ENCODE measurements at places on chromosomes 1 and 21. TPM values are rescaled to one million over a fixed set of nuclear protein-coding genes. Genes with fewer than 3 reads are reported as not detected.

GRCh38 chr1:29585201-29585600 lies 348.9 kb downstream of the PTPRU start:
- H3K4me1 ChIP-seq: no peaks in the 10 kb centered on the region
- H3K27ac ChIP-seq: no peak overlapping the region
- no peak overlapping the region for H3K4me3 ChIP-seq
- H3K36me3 ChIP-seq: no peaks in the 10 kb centered on the region
- peaks cover 15% of the 10 kb centered on the region for H3K27me3 ChIP-seq

- no peaks in the 10 kb centered on the region for H3K36me3 ChIP-seq
- no peaks in the 10 kb centered on the region for H3K4me1 ChIP-seq
- H3K4me3 ChIP-seq: no peak overlapping the region
Measured at GRCh38 chr1:164590592-164590991, 31.6 kb downstream of the PBX1 start.

- no peaks in the 10 kb centered on the region for H3K36me3 ChIP-seq
- no peak for DNase-seq
- H3K4me1 ChIP-seq: no peaks in the 10 kb centered on the region
- no peak overlapping the region for H3K4me3 ChIP-seq
Measured at GRCh38 chr1:86149591-86149990, 7.0 kb downstream of the COL24A1 start.

GRCh38 chr1:243706563-243706962 lies 143.5 kb downstream of the AKT3 start:
- no peak overlapping the region for H3K4me3 ChIP-seq
- H3K4me1 ChIP-seq: peaks cover 10% of the 10 kb centered on the region
- no peaks in the 10 kb centered on the region for H3K27me3 ChIP-seq
- H3K36me3 ChIP-seq: no peaks in the 10 kb centered on the region

DNA sequence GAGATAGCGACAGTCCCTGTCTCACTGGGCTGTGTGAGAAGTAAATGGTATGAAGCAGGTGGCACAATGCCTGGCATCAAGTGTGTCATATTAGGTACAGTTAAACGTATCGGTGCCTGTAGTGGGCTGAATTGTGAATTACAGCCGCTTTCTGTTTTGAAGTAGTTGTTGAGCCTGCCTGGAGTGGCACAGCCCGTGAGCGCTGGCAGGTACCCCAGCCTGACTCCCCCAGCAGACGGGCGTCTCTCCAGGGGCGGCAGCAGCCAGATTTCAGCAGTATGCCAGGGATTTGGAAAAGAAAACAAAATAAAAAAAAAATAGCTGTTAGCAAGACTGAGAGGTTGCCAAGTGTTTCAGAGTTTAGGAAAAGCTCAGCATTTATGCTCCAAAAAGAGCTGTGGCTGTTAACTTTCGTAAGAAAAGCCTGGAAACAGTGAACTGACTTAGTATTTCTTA lies 26.6 kb upstream of the GPR153 start:
- no peaks in the 10 kb centered on the region for H3K36me3 ChIP-seq
- no peaks in the 10 kb centered on the region for H3K4me1 ChIP-seq
- DNase-seq: no peak
- no peaks in the 10 kb centered on the region for H3K27me3 ChIP-seq

The KIAA1614 gene
- total RNA-seq: 0.02 TPM

DNA sequence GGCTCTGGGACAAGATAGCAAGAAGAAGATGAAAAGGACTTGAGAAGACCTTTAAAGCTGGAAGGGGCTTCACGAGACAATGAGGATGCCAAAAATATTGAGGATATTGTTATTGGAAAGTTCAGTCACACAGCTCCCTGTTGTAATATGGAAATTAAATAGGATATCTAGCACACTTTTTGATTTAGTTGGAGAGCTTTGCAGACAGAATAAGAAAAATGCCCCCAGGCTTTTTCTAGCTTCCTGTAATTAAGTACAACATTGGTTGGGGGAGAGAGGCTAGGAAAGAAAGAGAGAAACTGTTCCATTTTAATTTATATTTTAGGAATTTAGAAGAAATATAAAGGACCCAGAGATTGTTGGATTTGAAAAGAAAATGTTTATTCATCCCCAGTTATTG lies 27.5 kb downstream of the RBM11 start:
- no peak overlapping the region for H3K27ac ChIP-seq
- no peaks in the 10 kb centered on the region for H3K36me3 ChIP-seq
- H3K4me1 ChIP-seq: peaks cover 13% of the 10 kb centered on the region

- no peak overlapping the region for H3K27ac ChIP-seq
- no peaks in the 10 kb centered on the region for H3K4me1 ChIP-seq
- H3K36me3 ChIP-seq: no peaks in the 10 kb centered on the region
- DNase-seq: no peak
- H3K27me3 ChIP-seq: peaks cover 7% of the 10 kb centered on the region
Measured at GRCh38 chr1:58340185-58340584, 206.3 kb downstream of the OMA1 start.

DNA sequence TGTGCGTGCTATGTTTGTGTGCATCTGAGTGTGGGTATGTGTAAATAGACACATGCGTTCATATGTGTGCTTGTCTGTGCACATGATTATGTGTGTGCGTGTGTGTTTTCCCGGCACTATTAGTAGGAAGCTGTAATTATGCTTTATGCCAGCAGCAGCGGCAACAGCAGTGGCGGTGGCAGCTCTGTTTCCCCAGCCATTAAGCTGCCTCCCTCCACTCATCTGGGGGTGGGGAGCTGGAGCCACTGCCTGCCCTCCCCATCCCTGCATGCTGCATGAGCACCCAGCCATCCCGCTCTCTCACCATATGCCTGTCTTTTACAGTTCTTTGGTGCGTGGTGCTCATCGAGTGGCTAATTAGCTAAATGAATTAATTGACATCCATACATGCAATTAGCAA lies 30.5 kb upstream of the ACOT11 start:
- no peaks in the 10 kb centered on the region for H3K36me3 ChIP-seq
- no peaks in the 10 kb centered on the region for H3K27me3 ChIP-seq
- H3K4me1 ChIP-seq: no peaks in the 10 kb centered on the region
- H3K4me3 ChIP-seq: no peak overlapping the region
- DNase-seq: no peak
- no peak overlapping the region for H3K27ac ChIP-seq

GRCh38 chr1:182666706-182667105 lies 17.7 kb downstream of the RGS8 start:
- H3K27ac ChIP-seq: no peak overlapping the region
- peaks cover 4% of the 10 kb centered on the region for H3K4me1 ChIP-seq
- H3K4me3 ChIP-seq: no peak overlapping the region
- no peaks in the 10 kb centered on the region for H3K36me3 ChIP-seq
- peaks cover 30% of the 10 kb centered on the region for H3K27me3 ChIP-seq
